WTC11 (cell line): ENCODE measurements at places on chromosomes 3 and 15.

GRCh38 chr3:179450261-179450701 is 989 bp downstream of the GNB4 start:
- DNase-seq = no peak

GRCh38 chr3:46192939-46193338 is 15.2 kb downstream of the CCR1 start:
- no peak for DNase-seq

- no peak for DNase-seq
These were observed 25.4 kb downstream of the AADAC start for GRCh38 chr3:151839313-151839631.

DNA sequence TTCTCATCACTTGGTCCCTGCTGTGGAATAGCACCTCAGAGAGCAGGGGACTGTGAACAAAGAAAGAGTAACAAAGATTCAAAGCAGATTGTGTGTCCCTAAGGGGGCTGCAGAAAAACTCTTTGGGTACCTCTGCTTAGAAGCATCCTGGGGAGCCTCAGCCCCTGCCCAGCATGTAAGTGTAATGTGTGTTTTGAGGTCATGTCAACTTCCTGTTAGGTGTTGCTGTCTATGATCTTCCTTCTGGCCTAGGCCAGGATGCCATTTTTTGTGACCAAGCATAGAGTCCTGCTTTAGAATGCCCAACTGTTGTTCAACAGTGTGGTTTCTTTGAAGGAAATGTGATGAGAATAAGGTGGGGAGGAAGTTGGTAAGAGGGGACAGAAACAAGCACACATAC is 77.1 kb upstream of the BCL6 start:
- no peak for DNase-seq

- DNase-seq = no peak
These were observed 32.0 kb downstream of the RNF168 start for GRCh38 chr3:196471551-196471950.

DNA sequence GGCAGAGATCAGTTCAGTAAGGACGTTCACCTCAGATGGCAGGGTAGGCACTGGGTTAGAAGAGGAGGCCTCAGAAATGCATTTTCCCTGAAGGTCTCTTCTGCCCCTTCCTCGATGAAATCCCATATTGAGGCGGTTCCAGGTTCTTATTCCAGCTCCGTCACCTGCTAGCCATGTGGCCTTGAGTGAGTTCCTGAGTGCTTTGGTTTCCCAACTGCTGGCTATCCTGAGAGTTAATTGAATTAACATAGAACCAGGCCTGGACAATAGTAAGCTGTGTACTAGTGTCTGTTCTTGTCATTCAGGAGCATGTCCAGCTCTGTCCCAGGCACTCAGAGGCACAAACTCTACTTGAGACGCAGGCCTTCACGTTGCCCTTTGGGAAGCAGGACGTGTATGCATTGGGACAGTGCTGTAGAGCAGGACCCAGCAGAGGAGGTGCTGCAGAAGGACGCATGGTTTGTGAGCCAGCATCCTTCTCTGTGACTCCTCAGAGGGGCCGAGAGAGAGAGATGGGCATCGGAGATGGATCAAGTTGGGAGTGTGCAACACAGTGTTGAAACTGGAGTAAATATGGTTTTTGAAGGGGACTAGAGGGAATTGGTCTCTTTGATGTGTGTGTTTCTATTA is 114.2 kb downstream of the ASB7 start:
- no peak for DNase-seq

- DNase-seq = no peak
These were observed 119.2 kb upstream of the THBS1 start for GRCh38 chr15:39461536-39462130.

DNA sequence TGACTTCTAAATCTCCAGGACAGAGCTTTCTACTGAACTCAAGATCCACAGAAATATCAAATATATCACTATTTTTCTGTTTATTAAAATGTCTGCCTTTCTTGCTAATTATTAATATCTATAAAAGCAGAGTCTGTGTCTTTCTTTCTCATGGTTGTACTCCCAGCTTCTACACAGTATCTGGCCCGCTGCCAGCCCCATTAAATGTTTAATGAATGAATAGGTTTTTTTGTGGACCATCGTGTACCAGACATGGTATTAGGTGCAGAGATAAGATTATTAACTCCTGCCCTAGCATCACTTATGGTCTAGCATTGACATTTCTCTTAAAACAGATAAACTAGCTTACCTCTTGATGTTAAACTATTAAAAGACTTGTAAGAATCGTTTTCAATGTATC is 111.4 kb upstream of the RBMS3 start:
- no peak for DNase-seq

GRCh38 chr3:184584464-184584891 is 22.9 kb downstream of the EPHB3 start:
- no peak for DNase-seq

- DNase-seq = no peak
These were observed 28.6 kb downstream of the COL6A5 start for GRCh38 chr3:130374033-130374432.

GRCh38 chr3:42498791-42499477 is 3.5 kb upstream of the VIPR1 start:
- no peak for DNase-seq

DNA sequence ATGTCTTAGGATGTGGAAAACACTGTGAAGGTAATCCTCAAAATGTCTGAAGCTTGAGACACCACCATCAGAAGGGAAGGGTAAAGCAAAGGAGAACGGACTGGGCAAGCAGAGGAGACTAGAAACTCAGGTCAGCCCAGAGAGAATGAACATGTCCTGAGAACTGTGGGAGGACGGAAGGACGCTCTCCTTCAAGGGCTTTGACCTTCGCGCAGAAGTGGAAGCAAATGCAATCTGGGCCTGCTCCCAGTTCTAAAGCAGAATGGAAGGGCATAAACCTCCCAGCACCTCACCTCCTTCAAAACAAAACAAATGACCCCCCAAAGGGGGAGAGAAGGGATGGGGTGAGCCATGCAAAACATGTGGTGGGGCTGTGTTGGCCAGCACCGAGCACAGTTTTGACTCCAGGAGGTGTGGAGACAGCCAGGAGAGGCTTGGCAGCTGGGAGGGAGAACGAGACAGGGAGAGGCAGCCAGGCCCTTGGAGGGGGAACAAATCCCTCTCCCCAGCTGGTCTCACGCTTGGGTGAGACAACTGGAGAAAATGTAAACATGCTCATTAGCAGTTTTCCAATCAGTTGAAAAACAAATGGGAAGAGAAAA is 222.4 kb upstream of the WNT5A start:
- no peak for DNase-seq

DNA sequence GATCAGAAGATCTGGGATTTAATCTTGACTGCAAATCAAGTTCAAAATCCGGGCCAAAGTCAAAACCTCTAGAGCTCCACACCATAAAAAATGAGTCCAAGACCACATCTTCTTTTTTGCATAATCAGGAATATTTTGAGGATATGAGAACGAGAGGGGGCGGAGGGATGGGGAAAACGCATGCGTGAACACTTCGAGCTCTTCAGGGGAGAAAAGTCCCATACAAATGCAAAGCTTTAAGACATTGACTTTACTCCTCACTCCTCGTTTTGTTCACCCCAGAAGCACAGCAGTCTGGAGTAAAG is 68.2 kb downstream of the SUMF1 start:
- DNase-seq = no peak

DNA sequence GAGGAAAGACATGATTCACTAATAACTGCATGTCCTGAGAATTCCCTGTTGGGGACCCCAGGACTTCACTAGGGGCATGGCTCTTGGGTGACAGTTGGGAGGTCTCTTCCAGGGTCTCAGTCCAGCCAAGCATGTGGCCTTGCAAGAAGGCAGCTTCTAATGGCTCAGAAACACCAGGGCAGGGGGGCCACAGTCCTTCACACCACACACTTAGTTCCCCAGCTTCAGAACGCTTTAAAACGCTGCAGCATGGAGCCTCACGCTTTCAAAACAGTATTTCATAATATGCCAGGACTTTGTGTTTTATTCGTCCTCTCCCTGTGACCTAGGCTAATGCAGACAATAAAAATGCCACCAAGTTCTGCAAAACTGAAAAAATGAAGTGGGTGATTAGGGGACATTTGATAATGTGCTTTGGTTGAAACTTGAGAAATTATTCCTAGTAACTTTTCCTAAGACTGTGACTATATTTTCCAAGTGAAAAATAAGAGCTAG is 48.4 kb upstream of the LIMD1 start:
- no peak for DNase-seq

- DNase-seq = no peak
These were observed 68.8 kb downstream of the TNIK start for GRCh38 chr3:171391432-171391831.

GRCh38 chr3:185021256-185021655 is 131.6 kb downstream of the C3orf70 start:
- no peak for DNase-seq

DNA sequence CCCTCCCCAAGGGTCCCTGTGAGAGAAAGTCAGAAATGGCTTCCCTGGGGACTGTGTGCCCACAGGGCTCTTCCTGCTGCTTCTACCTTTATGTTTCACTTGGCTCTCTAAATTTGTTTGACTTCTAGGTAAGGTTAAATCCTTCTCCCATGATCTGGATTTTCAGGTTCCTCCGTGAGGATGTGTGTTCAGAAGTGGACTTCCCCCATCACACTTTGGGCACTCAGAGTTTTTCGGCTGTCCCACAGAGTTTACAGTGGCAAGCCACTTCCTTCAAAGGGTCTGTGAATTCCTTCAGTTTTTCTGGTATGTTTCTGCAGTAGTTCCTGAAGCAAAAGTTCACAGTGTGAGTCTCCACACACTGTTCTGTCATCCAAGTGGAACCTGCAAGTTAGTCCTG is 30.9 kb upstream of the RARB start:
- no peak for DNase-seq
